BE2C (cell line): ENCODE measurements at places on chromosomes 2 and 18.

- DNase-seq, result no peak
These were observed 17.5 kb downstream of the FTCDNL1 start for GRCh38 chr2:199833525-199833924.

DNA sequence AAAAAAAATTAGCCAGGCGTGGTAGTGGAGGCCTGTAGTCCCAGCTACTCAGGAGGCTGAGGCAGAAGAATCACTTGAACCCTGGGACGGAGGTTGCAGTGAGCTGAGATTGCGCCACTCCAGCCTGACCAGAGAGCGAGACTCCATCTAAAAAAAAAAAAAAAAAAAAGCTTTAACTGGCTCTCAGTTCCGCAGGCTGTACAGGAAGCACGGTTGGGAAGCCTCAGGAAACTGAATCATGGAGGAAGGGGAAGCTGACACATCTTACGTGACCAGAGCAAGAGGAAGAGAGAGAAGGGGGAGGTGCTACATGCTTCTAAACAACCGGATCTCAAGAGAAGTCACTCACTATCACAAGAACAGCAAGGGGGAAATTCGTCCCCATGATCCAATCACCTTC, 505.6 kb upstream of the SLC8A1 start:
- DNase-seq, result no peak

DNA sequence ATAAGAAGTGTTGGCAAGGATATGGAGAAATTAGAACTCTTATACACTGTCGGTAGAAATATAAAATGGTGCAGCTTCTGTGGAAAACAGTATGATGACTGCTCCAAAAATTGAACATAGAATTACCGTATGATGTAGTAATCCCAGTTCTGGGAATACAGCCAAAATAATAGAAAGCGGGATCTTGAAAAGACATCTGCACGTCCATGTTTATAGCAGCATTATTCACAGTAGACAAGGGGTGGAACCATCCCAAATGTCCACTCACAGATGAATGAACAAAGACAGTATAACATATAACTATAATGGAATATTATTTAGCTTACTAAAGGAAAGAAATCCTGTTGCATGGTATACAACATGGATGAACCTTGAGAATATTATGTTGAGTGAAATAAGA, 257.7 kb downstream of the TDRD15 start:
- DNase-seq, result no peak

- no peak for DNase-seq
These were observed 17.1 kb downstream of the TRIB2 start for GRCh38 chr2:12733846-12734245.

- DNase-seq, result no peak
These were observed 54.4 kb downstream of the CCDC88A start for GRCh38 chr2:55365303-55365702.

- DNase-seq, result peak; percentile 57
These were observed 34.5 kb downstream of the BCL2 start for GRCh38 chr18:63284827-63285733.

DNA sequence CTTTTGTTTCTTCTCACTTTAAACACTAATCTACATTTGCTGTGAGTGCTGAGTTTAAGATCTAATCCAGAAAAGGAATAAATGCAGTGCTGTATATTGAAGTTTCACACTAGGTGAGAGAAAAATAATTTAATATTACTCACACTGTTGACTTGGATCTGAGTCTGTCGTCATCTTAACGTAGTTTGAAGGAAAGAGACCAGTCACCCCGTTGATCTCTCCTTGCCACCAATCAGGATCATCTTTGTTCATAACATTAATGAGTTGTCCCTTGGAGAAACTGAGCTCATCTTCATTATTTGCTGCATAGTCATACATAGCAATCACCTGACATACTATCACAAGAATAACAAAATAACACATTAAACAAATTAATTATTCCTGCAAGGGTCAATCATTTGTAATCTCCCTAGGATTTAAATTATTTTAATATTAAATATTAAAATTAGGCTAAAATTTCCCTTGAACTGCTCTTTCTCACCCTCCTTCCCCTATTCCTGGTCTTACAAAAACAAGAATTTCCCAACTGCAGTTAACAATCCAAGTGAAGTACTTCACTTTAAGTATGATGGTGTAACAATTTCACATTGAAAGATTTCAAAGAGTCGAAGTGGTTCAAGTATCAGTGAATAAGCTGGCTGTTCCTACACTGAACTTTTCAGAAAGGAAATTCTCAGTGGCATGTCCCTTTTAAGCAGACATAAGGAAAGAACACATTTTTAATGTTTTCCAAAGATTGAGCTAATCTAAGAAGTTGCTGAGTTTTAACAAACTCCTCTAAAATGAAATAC, 71.3 kb downstream of the FAM228A start:
- no peak for DNase-seq

GRCh38 chr2:168635065-168635577, 167.3 kb upstream of the NOSTRIN start:
- peak; percentile 71 for DNase-seq

GRCh38 chr2:98127229-98127989, 40.4 kb downstream of the VWA3B start:
- no peak for DNase-seq

DNA sequence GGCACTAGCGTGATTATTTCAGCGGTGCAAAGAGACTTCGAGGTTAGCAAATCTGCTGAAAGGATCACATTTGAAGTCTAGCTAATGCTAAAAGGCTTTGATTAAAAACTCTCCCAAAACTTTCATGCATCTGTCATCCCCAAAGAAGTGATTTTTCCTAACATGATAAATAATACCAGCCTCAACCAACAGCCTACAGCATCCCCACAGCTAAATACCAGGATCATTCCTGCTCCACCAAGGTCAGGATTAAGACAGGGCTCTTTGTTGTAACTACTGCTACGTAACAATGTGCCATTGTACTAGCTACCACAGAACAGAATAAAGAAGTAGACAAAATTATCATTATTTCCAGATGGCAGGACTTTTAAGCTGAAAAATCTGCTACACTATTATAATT, 1.6 kb downstream of the OR6B3 start:
- no peak for DNase-seq

GRCh38 chr2:185892484-185892883, 153.9 kb downstream of the FSIP2 start:
- DNase-seq, result no peak

DNA sequence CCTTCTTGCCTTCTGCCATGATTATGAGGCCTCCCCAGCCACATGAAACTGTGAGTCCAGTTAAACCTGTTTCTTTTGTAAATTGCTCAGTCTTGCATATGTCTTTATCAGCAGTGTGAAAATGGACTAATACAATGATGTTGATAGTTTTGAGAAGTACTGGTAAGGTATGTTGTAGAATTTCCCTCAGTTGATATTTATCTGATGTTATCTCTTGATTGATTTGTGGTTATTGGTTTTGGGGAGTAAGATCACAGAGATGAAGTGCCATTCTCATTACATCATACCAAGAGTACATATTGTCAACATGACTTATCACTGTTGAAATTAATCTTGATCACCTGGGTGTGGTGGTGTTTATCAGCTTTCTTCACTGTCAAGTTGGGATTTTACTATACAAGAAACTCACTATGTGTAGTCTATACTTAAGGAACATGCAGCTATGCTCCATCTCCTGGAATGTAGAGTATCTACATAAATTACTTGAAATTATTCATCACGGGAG, 5.1 kb upstream of the SPAG16 start:
- no peak for DNase-seq

DNA sequence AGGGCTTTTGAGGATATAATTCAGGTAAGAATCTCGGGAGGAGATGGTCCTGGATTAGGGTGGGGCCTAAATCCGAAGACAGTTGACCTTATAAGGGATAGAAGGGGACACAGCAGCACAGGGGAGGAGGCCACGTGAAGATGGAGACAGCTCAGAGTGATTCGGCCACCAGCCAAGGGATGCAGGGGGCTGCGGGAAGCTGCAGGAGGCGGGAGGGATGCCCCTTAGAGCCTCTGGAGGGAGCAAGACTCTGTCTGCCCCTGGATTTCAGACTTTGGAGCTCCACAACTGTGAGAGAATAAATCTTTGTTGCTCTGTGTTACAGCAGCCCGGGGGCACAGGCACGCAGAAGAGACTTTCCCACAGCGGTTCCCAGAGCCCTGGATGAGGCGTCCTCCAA, 143.7 kb downstream of the ASB1 start:
- no peak for DNase-seq

DNA sequence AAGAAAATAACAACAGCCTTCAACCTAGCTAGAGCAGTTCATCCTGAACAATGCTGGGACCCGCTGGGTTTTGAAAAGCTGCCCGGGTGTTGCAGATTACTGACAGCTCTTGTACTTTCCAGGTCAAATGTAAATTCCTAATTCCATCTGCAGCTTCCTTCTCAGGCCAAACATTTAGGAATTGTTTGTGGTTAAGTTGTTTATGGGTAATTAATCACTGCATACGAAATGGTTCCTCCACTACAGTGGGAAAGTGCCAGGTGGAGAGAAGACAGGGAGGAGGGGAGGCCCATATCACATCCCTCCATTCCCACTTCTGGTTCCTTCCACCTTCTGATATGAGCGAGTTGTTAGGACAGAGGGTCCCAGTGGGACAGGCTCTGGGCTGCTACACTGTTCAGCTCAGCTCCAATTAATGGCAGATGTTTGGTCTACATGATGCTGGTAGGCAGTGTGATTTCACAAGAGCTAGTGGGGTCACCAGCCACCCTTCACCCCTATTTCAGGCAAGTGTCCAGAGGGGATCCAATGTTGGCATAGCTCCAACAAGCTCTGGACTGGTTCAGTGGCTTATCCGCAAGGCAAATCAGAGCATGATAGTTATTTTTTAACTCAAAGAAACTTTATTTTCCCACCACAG, 112.9 kb upstream of the ACAA2 start:
- DNase-seq, result no peak
